NCI-H1105 treated with DMSO at 0.1 percent for 48 hours (cell line): ENCODE measurements at places on chromosomes 12 and 14.
A peak's percentile ranks its signal among the peaks of the same experiment; 100 is the strongest.

- DNase-seq = no peak
These were observed 63.4 kb upstream of the SLCO1C1 start for GRCh38 chr12:20631711-20632110.

- DNase-seq = no peak
These were observed 36.8 kb upstream of the TMED10 start for GRCh38 chr14:75213172-75213571.

DNA sequence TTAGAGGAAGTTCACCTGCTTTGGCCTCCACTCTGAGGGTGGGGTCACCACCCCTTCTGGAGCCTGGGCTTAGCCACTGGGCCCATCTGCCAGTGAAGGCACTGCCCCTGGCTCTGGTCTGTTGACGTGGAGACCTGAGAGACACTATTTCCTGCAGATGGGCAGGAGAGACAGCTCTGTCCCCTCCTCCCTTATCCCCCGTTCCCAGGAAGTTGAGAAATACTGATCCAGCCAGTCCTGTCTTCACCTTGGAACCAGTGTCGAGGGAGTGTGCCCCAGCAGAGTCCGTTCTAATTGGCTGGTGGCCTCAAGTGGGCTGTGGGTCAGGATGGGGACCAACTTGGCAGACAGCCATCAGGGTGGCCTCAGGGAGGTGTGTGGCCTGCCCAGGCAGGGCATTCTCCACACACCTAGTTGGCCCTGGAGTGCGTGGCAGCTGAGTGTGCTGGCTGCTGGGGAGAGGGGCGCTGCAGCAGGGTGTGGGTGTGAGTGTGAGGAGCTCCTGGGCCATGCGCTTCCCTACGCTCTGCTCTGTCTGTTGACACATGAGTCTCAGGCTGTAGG lies 25.4 kb downstream of the CLSTN3 start:
- DNase-seq = peak; percentile 80

DNA sequence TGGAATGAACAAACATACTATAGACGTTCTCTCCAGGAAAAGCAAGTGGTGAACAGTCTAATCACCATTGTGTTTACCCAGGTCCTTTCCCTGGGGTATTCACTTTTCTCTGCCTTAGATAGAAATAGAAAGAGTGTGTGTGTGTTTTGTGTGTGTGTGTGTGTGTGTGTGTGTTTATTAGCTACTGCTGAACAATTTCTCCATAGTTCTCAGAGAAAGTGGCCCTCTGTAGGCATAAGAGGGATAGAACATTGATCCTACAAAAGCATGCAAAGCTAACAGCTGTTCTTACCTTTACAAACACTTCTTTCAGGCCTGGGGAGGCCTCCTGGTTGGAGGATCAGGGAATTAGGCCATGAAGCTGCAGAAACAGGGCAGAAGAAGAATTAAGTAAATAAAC lies 665.7 kb upstream of the TBX3 start:
- DNase-seq = no peak

GRCh38 chr12:131415781-131416180 lies 295.1 kb upstream of the SFSWAP start:
- DNase-seq = no peak

DNA sequence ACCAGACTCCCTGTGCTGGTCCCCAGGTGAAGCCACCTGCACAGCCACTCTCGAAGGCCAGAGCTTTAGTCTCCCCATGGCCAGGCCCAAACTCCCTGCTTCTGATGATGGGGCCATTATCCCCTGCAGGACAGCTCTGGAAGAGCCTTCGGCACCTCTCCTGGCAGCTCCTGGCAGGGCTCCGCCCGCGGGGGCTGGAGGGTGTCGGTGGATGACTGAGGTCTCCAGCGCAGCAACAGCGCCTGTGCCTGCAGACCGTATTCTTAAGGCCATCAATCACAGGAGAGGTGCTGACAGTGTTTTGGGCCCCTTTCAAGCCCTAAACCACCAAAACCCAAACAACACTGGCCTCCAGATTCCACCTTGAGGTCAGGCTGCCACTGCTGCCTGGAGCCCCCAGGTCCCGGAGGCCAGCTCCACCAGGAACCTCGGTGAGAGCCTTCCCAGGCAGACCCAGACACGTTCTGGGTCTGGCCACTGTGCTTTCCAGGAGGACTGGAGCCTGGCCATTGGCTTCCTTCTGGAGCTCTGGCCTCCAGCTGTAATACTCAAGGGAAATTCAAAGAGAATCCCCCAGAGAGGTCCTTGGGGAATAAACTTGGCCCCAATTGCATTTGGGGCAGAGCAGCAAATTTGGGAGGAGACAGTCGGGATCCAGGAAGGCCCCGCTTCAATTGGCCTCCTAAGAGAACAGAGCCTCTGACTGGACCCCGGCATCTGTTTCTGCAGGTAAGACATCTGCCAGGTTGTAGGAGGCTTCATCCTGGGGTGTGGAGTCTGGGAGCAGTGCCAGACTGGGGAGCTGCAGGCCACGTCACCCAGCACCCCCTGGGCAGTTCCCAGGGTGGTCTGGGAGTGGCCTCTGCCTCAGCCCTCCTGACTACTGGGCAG lies 210.6 kb upstream of the RTL1 start:
- no peak for DNase-seq

DNA sequence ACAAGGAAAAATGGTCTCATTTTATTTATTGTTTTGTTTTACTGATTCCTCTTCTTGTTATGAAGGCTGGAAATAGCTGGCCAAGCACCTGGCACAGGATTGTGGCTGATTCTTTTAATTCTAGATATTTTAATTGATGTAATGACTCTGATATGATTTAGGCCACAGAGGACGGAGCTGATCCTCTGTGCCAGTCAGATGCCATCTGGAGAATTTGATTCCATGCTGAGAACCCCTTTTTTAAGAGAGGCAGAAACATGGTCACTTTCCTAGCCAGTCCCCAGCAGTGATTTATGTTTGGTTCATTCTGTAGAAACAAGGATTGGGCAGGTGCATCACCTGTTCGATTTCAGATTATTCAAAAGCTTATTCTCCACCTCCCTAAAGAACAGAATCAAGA lies 77.6 kb downstream of the STAB2 start:
- no peak for DNase-seq

- DNase-seq = no peak
These were observed 10.5 kb downstream of the GPR137C start for GRCh38 chr14:52563120-52563519.

- no peak for DNase-seq
These were observed 12.2 kb upstream of the ITPR2 start for GRCh38 chr12:26845057-26845666.

DNA sequence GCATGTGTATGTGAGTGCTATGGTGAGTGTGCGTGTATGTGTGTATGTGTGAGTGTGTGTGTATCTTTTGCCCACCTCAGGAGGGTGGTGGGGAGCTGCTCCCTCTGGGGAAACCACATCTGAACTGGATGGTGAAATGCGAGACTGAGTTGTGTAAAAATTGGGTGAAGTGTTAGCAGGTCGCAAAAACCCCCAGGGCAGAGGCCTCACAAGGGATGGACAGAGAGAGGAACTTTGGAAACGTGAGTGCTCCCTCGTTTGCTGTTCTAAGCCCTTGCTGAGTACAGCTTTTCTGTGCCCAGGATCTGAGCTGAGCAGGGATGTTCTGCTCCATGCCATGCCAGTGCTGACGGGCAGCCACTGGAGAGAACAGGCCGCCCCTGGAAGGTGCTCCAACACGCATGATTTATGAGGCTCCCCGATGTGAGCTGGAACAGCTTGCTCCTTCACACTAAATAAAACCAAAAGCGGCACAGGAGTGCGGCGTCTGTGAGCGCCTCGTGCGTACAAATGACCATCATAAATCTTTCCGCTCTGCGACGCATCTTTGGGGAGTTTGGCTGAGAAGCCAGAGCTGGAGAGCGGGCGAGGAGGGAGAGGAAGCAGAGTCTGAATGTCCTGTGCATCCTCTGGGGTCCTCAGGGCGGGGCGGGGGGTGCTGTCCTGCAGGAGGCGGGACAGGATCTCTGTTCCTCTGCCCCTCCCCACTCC lies 14.1 kb upstream of the GALNT9 start:
- no peak for DNase-seq

DNA sequence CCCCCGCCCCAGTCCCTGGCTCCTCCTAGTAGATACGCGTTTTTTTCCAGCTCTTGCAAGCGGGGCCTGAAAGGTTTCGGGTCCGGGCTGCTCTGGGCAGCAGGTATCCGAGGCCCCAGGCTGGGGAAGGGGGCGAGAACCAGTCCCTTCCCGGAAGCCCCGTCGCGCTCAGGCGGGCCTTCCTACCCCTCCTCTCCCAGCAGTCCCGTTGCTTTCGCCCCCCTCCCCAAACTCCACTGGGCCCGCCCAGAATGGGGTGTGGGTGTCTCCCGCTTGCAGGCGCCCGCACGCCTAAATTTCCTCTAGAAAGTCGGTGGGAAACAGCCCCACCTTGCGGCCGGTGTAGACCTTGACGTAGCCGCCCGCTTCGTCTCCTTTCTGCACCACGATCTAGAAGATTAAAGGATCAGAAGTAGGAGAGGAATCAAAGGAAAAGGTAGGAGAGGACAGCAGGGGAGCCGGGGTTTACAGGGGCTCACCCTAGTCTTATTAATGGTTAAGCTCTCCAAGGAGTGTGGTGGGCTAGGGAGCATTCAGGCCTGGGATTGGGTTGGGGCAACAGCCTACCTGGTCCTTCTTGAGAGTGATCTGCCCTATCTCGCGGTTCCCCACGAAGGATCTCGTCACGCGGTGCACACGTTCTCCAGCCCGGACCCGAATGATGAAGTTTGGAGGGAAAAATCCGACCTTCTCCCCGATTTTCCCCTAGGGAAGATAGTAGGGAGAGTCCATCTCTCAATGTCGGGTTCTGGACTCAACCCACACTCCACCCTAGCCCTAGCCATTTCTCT lies 7.3 kb downstream of the STAC3 start:
- DNase-seq = peak; percentile 45

GRCh38 chr14:44530475-44530874 lies 23.4 kb upstream of the FSCB start:
- DNase-seq = no peak

DNA sequence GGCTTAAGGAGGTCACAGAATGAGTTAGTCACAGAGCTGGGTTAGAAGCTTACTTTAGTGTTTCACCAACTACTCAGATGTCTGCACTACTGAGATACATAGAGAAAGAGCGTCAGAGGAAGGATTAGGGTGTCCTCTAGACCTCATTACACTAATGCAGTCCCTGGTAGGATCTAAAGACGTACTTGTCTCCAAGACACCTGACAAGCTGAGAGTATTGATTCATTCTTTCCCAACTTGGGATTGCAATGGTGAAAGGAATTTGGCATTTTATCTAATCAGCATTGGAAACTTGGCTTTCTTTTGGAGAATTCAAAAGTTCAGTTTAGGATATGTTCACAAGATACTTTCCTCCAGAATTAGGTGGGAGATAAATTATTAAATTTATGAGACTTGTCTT lies 402.1 kb downstream of the ZFP36L1 start:
- no peak for DNase-seq

GRCh38 chr12:68632486-68632885 lies 21.8 kb downstream of the RAP1B start:
- no peak for DNase-seq

DNA sequence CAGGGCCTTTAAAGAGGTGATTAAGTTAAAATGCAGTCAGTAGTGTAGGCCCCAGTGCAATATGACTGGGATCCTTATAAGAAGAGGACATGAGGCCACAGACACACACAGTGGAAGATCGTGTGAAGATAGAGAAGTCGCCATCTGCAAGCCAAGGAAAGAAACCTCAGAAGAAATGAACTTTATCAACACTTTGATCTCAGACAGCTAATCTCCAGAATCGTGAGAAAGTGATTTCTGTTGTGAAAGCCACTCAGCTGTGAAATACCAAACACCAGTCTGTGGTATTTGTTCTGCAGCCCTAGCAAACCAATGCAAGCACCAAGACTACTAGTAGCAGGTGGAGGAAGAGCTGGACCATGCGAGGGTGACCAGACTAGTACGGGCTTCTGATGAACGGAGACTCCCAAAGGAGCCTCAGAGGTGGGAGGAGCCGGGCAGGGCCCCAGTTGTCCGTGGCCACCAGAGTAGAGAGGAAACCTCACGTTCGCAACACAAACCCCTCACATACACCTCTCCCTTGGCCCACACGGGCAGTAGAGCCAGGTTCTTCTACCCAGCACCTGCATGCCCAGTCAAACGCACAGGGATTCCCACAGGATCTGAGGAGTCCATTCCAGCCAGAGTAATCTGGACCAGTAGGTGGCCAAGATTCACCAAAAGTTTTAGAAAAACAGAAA lies 243.0 kb downstream of the TTC8 start:
- no peak for DNase-seq

DNA sequence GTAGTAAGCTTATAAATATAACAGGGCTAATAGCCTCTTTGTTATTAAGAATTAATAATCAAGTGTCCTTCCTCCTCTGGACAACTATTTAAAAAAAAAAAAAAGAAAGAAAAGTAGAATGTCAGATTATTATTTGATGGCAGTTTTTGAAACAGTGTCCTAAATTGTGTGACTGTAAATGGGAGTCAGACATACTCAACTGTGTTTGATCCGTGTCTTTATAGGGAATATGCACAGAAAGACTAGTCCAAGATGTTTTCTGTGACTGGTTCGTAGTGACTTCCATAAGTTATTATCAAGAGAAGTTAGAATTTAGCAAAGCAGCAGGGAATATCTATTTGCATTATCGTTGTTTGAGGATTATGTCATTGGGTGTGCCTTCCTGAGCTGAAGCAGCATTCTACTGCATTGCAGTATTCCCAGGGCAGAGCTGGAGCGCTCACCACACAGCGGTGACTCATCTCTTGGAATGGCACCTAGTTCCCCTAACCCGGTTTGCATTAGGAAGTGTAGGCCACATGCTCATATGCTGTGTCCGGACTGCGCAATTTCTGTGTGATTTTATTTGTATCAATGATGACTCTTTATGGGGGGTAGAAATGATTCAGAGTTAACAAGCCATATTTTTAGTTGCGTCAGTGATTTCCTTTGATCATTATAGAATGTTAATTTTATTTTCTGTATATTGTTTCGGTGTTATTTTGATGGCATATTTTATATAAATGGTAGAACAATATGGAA lies 7.9 kb downstream of the DYNC1H1 start:
- DNase-seq = no peak

DNA sequence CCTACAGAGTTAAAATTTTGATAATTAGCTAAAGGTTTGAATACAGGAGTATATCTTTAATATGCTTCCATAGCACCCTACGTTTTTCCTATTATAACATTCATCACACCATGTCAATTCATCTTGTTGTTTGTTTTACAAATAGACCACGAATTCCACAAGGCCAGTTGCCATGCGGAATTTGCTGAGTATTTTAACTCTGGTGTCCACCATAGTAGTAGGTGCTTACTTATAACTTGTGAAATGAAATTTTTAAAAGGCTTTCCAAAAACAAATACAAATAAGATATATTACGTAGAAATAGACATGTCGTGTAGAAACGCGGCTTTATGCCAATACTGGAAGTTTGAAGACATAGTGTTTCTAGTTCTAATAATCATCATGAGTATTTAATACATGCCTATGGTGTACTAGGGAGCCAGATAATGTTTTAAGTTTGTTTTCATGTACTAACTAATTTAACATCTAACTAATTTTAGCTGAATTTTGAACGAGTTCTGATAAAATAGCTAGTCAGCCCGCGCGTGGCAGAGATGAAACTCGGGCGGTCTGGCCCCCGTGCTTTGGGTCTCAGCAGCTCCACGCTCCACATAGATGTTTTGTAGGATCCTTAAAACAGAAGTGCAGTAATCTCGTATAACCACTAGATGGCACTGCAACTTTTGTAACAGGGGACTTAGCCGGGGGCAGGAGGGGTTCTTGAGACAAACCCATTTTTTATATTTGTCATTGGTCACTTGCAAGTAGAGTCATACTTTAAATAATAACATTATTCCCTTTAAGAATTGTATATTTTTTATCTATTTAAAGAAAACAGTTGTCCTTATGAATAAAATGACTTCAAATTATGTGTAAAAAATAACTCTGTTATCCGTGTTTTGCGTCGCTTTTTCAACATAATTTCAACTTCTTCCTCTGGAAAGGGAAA lies 10.2 kb downstream of the CD69 start:
- DNase-seq = peak; percentile 89

GRCh38 chr14:77763316-77763715 lies 2.4 kb upstream of the SNW1 start:
- DNase-seq = no peak
